Jurkat, Clone E6-1 (cell line): ENCODE measurements at places on chromosomes 4 and X.

- DNase-seq = no peak
Observed at GRCh38 chrX:149570668-149571067, 16.6 kb downstream of the MAGEA9B start.

GRCh38 chrX:44305921-44306320 is 37.6 kb downstream of the EFHC2 start:
- DNase-seq = no peak

- no peak for DNase-seq
Observed at GRCh38 chr4:145815626-145816025, 123.0 kb downstream of the ZNF827 start.

DNA sequence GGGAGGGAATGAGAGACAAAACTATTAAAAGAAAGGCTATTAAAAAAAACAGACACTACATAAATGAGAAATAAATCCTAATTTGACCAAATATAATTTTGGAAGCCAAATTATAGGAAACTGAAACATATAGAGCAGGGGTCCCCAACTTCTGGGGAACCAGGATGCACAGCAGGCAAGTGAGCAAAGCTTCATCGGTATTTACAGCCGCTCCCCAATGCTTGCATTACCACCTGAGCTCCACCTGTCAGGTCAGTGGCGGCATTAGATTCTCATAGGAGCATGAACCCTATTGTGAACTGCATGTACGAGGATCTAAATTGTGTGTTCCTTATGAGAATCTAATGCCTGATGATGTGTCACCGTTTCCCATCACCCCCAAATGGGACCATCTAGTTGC is 28.4 kb downstream of the ABCG2 start:
- DNase-seq = no peak
